ENCODE measurements at places on chromosomes 5 and 9.

GRCh38 chr5:119255571-119256356 lies 100.1 kb upstream of the TNFAIP8 start:
- DNase-seq: peak; percentile 43

GRCh38 chr5:143437666-143438273 lies 34.3 kb upstream of the NR3C1 start:
- DNase-seq: no peak

DNA sequence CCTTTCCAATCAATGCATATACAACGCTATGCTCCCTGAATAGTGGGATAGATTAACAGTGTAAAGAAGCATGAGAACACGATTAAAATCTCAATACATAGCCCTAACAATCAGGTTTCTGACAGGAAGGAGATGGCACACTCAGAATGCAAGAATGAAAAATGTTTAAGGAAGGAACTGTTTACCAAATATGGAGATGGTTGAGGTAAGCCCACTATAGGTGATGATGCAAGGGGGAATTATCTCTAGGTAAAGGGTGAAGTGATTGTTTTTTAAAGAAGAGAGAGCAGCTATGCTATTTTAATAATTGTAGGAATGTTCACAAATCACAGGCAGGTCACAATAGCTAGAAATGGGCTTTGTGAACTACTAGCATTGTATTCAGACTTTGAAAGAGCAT lies 302.4 kb downstream of the CHSY3 start:
- DNase-seq: no peak

- no peak for DNase-seq
Observed at GRCh38 chr5:143980506-143980905, 168.5 kb downstream of the HMHB1 start.

GRCh38 chr5:135383803-135384495 lies 15.1 kb downstream of the MACROH2A1 start:
- no peak for DNase-seq

All from dermis blood vessel endothelial cell (primary cell).